ENCODE measurements at places on chromosomes 12 and 14. TPM values are rescaled to one million over a fixed set of nuclear protein-coding genes. Genes with fewer than 3 reads are reported as not detected.

The STYK1 gene
- 4.5 TPM for total RNA-seq

The NINJ2 gene
- total RNA-seq, result 6.2 TPM

The NCAPD2 gene
- 71.8 TPM for total RNA-seq

The SYCP3 gene
- 0.09 TPM for total RNA-seq

The KRT80 gene
- total RNA-seq, result 0.09 TPM

The ESRRB gene
- 1.0 TPM for total RNA-seq

All from endodermal cell (in vitro differentiated cells).